ENCODE measurements at places on chromosomes 6 and 20. TPM values are rescaled to one million over a fixed set of nuclear protein-coding genes. Genes with fewer than 3 reads are reported as not detected.
A peak's percentile ranks its signal among the peaks of the same experiment; 100 is the strongest.

GRCh38 chr20:44979090-44979621 lies 12.8 kb downstream of the STK4 start:
- DNase-seq: peak; percentile 41

Gene OR2J3
- total RNA-seq: not detected

DNA sequence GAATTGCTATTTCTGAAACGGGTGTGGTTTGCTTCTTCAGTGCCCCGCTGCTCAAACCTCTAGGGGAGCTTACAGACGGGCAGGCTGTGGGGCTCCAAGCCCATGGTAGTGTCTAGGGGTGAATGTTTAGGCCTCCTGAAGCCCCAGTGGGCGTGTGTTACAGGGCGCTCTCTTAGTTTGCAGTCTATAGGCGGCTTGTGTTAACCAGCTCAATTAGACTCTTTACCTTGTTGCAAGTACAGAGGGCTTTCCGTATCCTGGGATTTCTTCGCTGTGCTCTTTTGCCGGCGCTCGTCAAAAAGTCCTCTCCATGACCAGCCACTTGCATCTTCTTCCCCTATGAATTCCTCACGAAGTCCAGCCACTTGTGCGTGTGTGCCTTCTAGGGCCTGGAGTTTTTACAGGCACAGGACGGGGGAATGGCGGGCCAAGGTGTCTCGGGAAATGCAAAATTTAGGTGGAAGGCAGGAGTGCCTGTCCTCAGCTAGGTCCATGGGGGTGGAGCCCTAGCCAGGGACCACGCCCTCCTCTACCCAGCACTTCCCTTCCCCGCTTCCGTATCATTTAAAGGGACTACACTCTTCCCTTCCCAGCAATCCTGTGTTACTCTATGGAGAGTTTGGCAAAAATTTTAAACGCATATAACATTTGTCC lies 94.5 kb downstream of the HTR1B start:
- DNase-seq: no peak

GRCh38 chr6:40352527-40353170 lies 234.5 kb downstream of the LRFN2 start:
- DNase-seq: no peak

- DNase-seq: no peak
These were observed 117.1 kb upstream of the SPTLC3 start for GRCh38 chr20:12891643-12892042.

Gene PHACTR1
- 1.3 TPM for total RNA-seq
